ENCODE measurements at places on chromosomes 3 and 15.

- DNase-seq = no peak
Measured at GRCh38 chr3:133570139-133570936, 3.1 kb upstream of the CDV3 start.

DNA sequence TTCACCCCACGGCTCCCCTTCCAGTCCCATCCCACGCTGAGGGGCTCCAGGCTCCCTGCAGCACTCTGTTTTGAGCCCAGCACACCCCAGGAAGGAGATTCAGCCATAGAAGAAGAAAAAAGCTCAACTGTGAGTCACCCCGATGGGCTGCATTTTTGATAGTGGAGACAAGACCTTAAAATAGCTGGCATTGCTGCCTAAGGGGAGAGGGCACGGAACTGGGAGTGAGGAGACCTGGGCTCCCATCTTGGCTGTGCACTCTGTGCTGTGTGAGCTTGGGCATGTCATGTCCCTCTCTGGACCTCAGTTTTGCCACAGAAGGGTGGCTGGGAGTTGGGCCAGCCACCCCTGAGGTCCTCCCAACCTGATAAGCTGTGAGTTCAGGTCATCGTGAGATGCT, 57.2 kb upstream of the SMAD6 start:
- DNase-seq = no peak

GRCh38 chr3:9649791-9650521, 651 bp downstream of the MTMR14 start:
- no peak for DNase-seq

DNA sequence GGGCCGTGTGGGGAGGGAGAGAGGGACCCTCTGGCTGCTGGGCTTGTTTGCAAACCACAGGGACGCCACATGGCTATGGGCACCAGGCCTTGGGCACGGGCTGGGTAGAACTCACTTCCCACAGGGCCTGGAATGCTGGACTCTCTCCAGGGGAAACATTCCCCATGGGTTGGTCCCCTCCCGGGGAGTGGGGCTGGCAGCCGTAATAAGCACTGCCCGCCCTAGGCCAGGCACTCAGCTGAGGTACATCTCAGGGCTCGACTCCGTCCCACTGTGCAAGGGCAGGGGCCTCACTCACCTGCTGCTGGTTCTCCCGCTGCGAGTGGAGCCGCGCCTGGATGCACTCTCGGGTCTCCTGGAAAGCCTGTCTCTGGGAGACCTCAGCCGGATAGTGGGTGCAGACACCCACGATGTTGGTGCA, 96.7 kb downstream of the ADCY5 start:
- peak; percentile 85 for DNase-seq
